ENCODE measurements at places on chromosomes 13 and 19.

- DNase-seq: no peak
Observed at GRCh38 chr13:76314495-76314894, 571.7 kb downstream of the KCTD12 start.

- DNase-seq: no peak
Observed at GRCh38 chr13:107964395-107964794, 250.9 kb downstream of the LIG4 start.

GRCh38 chr13:72590091-72590740, 137.2 kb downstream of the MZT1 start:
- no peak for DNase-seq

DNA sequence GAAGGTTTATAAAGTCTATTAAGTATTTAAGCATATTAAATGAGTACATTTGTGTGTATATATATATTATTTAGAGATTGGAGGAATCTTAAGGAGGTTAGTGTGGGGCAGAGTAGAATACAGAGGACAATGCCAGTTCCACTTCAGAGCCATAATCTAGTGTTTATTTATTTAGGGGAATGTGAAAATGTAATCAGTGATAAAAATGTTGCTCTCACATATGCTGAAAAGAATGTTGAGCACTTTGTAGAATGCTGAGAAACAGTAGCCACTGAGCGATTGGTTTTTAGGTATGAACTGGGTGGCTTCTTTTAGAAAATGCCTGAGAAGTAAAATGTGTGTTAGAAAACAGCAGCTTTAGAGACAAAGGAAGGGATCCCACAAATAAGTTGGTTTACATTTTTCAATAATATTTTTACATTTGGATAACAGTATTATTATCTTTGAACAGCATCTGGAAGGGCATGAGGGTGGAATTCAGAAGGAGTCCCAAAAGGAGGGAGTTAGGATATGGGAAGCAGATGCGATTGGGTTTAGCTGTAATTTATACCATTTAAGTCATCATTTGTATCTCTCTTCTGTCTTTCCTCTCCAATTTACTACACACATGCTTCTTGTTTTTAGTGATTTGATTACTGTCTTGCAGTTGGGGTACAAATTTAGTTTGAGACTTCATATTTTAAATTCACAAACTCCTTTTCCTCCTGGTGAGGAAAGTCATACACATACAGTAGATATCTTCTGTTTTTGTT, 68.6 kb downstream of the NDFIP2 start:
- DNase-seq: no peak

DNA sequence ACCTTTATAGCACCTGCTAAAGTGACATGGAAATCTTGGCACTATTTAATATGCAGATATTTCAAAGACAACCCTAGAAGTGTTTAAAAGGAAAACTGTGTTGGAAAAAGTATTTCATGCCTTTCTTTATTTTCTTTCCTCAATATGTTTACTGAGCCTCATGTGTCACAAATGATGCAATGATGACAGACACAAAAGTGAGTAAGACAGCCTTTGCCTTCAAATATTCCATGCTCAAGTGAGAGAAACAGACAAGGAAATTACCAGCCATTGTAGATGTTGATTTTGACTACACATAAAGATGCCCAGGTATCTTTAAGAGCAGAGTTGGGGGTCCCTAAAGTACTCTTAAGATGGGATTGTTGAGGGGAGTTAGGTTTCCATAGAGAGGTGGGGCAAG, 48.0 kb upstream of the TPP2 start:
- DNase-seq: no peak

DNA sequence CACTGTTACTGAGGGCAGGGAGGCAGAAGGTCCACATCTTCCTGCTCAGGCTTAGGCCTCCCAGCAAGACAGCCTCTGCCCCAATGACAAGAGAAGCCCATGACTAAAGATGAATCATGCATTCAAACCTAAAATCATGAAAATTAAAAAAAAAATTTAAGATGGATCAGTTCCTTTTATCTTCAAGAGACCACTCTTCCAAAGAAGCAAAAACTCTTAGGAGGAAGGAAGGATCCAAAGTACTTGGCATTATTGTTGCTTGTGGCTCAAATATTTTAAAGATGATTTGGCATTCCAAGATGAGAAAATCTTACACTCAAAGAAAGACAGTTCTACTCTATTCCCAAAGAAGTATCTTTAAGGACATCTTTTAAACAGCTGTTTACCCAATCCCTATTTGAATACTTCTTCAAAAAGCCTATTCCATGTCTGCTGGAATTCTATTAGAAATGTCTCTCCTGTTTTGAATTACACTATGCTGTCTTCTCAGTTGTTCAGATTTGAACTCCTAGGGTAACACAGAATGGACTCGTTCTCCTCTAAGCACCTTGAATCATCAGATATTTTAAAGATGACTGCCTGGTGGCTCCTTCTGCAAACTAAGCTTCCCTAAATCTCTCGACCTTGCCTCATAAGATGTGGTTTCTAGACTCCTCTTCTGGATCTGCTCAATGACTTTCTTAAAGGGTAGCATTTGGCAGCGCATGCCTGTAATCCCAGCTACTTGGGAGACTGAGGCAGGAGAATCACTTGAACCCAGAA, 7.0 kb downstream of the SERP2 start:
- no peak for DNase-seq

- DNase-seq: no peak
Observed at GRCh38 chr13:23766939-23767338, 122.3 kb downstream of the MIPEP start.

GRCh38 chr13:112131081-112131712, 64.2 kb downstream of the SOX1 start:
- DNase-seq: no peak

GRCh38 chr13:71590654-71591148, 276.3 kb downstream of the DACH1 start:
- no peak for DNase-seq

GRCh38 chr19:408902-409515, at the start of gene C2CD4C:
Gene C2CD4C (minus strand): TSS chr19:409147. CDS start chr19:408361, 786 bp downstream.
- no peak for DNase-seq

- no peak for DNase-seq
Observed at GRCh38 chr13:110557610-110558305, 3.8 kb downstream of the RAB20 start.

Data from RCC 7860 (cell line).